ENCODE measurements at places on chromosomes 11 and 22. TPM values are rescaled to one million over a fixed set of nuclear protein-coding genes. Genes with fewer than 3 reads are reported as not detected.

GRCh38 chr11:75264971-75265370, 24.4 kb downstream of the TPBGL start:
- DNase-seq = no peak

GRCh38 chr11:78783846-78784245, 209.2 kb upstream of the NARS2 start:
- no peak for DNase-seq

GRCh38 chr11:8917157-8917825, 6.3 kb downstream of the AKIP1 start:
- peak; percentile 85 for DNase-seq

Gene MRGPRF
- 2.0 TPM for total RNA-seq

Gene MAJIN
- not detected for total RNA-seq

DNA sequence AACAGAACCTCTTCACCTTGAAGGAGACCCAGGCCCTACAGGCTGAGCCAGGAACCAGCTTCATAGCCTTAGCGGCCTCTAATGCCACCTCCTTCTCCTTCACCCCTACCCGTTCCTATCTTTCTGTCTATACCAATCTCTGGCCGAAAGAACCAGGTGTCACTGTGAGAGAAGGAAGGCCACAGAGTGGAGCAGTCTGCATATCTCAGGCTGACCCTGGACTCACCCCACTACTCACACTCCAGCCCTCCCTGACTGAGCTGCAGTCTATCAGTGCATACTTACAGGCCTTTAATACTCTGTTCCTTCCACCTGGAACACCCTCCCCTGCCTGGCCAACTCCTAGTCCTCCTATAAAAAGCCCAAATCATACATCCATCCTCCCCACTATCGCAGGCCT, 32.7 kb downstream of the ARAP1 start:
- DNase-seq = no peak

DNA sequence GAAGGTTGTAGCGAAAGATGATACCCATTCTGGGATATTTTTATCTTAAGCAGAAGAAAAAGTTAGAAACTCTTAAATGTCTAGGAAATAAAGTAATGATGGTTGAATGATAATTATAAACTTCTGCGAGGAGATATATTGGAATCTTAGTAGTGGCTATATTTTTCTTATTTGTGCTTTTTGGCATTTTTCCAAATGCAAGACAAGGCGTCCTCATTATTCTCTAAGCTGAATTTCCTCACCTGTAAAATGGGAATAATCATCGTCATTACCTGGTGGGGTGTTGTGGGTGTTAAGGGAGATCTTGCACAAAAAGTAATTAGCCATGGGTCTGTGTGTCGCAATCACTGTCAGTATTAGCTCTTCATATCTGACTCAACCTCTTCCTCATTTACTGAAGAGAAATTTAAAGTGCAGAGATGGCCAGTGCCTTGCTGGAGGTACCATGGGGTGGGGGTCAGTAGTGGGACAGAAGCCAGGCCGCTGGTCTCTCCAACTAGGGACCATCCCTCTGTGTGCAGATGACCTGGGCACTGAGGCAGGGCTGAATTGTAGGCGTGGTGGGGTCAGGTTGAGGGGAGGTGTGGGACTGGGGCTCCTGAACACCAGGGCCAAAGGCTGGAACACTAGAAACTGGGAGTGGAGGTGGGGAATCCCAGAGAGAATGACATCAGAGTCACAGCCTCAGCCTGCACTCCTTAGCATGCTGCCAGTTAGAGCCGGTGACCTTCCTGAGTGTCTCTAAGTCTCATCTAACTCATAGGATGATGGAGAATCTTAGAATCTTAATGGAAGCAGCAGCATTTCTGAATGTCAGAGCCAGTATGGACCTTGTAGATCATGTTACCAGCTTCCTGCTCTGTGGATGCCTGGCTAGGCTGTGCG, 4.1 kb downstream of the PITPNM1 start:
- DNase-seq = no peak

GRCh38 chr11:20026629-20027555, 133.4 kb downstream of the DBX1 start:
- no peak for DNase-seq

GRCh38 chr11:59614277-59615119, 1.1 kb downstream of the OSBP start:
- DNase-seq = peak; percentile 1

- DNase-seq = no peak
These were observed 248.1 kb downstream of the CTTN start for GRCh38 chr11:70646272-70647049.

Gene ZNF143
- 22.9 TPM for total RNA-seq

- no peak for DNase-seq
These were observed 2.2 kb downstream of the RIN1 start for GRCh38 chr11:66333896-66334604.

DNA sequence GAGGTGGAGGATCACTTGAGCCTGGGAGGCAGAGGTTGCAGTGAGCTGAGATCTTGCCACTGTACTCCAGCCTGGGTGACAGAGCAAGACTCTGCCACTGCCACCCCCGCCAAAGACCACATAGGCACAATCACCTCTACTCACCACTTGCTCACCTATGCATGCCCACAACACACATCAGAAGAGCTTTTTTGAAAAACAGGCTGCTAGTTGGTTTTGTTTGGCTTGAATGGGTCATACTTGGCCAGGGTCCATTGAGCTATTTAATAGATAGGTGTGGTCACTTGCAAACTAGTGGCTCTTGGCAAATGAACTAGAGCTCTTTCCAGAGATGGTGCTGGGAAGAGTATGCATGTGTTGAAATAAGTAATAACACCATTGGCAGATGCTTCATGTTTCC, 80.1 kb downstream of the EMSY start:
- DNase-seq = peak; percentile 39

GRCh38 chr22:46445771-46446420, 91.5 kb downstream of the CELSR1 start:
- no peak for DNase-seq

- DNase-seq = no peak
These were observed 2.5 kb downstream of the CELF1 start for GRCh38 chr11:47550288-47551047.

Gene FOLR3
- total RNA-seq = 1.1 TPM

Gene ASCL2
- not detected for total RNA-seq

DNA sequence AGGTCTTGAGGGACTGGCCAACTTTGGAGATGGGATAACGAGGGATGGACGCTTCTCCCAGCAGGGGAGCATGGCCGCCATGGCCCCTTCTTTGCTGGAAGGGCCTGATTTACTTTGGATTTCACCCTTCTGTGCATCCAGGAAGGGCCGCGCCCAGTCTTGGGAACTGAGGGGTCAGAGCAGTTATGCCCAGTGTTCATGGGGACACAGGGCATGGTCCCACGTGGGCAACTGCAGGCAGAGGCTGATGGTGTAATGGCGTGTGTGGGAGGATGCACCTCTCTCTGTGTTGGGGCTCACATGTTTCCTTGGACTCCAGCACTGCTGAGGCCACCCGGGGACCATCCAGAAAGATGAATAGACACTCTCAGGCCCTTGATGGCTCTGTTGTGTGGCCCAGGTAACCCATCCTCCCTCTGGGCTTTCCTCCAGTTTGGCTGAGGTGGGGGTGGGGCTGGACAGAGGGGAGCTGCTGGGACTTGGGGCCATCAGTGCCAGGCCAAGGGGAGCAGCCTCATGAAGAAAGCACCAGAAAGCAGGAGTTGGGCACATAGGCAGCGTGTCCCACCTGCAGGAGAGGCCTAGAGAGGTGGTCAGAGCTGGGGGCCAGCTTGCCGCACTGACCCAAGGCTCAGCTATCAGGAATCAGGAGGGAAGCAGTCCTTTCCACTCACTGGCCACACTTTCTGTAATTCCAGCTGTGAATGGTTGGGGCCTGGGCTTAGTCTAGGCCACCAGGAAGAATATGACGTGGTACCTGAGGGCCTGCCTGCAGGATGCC, 1033.9 kb downstream of the TBC1D22A start:
- DNase-seq = no peak

DNA sequence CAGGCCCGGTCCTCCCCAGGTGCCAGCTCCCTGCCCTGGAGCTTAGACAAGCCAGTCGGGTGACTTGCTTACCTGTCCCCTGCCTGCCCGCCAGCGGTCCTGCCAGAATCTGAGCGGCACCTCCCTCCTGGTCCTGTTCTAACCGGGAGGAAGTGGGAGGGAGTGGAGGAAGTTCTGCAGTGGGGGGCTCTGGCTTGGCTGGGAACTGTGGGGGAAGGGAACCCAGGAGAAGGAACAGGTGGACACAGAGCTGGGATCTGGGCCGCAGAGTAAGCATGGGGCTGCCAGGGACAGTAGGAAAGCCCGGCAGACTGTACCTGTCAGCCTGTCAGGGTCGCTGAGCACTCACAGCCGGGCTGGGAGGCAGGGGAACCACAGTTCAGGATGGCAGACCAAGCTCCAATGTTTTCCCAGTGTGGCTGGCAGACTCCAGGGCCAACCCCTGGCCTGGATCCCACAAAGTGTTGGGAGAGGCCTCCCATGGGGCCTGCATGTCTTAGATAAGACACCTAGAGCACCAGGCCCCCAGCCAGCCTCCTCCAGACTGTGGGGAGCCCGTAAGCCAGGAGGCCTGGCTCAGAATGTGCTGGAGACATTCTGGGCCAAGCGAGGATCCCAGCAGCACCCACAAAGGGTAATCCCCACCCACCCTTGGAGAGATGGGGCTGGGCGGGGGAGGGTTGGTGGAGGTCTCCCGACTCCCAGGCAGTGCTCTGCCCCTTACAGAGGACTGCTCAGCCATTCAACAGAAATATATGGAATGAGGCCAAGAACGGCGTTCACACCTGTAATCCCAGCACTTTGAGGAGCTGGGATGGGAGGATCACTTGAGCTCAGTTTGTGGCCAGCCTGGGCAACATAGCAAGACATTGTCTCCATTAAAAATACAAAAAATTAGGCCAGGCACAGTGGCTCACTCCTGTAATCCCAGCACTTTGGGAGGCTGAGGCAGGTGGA, 2.3 kb downstream of the CYB5R3 start:
- peak; percentile 80 for DNase-seq

GRCh38 chr11:45655347-45655756, 10.1 kb downstream of the CHST1 start:
- DNase-seq = peak; percentile 59

DNA sequence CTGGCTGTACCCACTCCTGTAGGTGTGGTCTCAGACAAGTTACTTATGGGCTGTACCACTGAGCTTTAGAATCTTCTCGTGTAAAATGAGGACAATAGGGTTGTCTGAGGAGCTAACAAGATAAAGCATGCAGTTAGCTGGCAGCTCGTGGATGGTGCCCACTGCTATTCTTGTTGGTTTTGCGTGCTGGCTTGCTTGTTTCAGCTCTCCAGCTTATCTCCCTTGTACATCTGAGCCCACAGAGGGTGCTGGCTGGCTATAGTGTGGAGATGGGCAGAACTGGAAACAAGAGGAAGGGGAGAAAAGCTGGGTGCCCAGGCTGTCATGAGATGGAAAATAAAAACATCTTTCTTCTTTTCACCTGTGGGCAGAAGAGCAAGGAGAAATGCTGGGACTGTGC, 46.5 kb upstream of the GALNT18 start:
- no peak for DNase-seq

- no peak for DNase-seq
These were observed 181.6 kb downstream of the MSANTD4 start for GRCh38 chr11:105840391-105840790.

Gene BTBD18
- total RNA-seq = not detected

GRCh38 chr11:76670485-76671236, at the start of gene LRRC32:
TSS of gene LRRC32 (minus strand) at chr11:76670747. CDS start at chr11:76665954, 4,793 bp downstream.
- no peak for DNase-seq

Gene HTR3A
- not detected for total RNA-seq

DNA sequence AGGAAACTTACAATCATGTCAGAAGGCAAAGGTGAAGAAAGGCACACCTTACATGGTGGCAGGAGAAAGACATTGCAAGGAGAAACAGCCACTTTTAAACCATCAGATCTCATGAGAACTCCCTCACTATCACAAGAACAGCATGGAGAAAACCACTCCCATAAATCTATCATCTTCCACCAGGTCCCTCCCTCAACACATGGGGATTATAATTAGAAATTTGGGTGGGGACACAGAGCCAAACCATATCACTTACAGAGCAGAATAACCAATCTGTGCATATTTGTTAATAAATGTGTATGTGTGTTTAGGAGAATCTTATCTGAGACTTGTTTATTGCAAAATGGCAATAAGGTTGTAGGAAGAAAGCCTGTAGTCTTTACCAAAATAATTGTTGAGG, 205.2 kb upstream of the ANO3 start:
- DNase-seq = no peak

- no peak for DNase-seq
These were observed 33.2 kb downstream of the HORMAD2 start for GRCh38 chr22:30113494-30113893.

Gene SMTNL1
- not detected for total RNA-seq

GRCh38 chr11:33687733-33688479, 12.7 kb downstream of the C11orf91 start:
- peak; percentile 33 for DNase-seq

DNA sequence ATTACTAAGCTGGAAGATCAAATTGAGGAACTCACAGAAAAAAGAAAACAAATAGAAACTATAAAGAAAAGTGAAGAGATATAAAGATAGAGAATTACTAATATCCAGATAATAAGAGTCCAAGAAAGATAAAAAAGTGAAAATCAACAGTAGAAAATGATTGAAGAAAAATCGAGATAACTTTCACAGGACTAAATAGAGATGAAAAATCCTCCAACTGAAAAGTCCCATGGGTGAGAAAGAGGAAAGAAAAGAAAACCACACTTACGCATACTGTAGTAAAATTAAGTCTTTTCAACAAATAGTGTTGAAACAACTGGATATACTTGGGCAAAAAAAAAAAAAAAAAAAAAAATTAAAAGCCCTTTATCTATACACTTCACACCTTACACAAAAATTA, 60.0 kb downstream of the ENTHD1 start:
- no peak for DNase-seq

Gene PHOX2A
- not detected for total RNA-seq

DNA sequence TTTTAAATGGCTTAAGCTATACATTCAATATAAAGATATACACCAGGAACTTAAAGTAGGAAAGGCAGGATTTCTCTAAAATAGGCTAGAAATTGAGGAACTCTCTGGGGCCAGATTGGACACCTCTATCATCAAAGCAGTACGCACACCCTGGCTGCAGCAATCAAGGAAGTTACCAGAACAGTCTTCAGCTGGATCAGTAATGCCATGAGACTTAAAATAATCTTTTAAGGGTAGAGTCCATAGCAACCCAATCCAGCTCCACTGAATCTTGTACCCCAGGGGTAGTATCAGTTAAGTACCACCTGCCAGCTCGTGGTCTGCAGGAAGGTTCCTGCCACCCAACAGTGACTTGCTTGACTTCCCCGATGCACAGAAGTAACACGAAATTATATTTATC, 3.0 kb downstream of the RDX start:
- no peak for DNase-seq

Gene ANO5
- not detected for total RNA-seq

Gene APOBEC3B
- 4.5 TPM for total RNA-seq

- no peak for DNase-seq
These were observed 11.5 kb upstream of the CRKL start for GRCh38 chr22:20905415-20906386.
